ENCODE measurements at places on chromosomes 1 and 21.

DNA sequence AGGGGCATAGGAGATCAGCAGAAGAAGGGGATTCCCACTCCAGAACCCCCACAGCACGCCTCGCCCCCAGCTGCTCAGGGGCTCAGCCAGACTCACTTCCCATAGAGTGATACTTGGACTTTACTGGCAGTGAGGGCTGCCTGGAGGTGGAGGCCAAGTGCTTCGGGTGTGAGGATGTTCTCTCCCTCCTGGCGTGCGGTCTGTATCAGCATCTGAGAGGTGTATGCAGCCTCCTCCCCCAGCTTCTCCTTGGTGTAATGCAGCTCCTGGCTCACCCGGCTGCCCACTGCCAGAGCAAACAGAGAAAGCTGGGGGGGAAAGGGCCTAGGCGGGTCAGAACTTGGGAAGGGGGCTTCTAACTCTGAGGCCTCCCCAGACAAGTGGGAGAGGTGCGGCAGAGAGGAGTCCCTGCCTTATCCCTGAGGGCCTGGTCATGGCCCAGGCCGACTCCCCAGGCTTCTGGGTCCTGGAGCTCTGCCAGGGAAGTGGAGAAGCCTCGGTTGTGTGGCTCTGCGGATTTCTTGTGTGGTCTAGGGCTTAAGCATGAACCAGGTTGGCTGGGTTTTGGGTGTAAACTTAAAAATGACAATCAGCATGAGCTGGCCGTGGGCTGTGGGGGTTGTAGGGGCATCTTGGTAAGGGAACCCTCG lies 10.9 kb downstream of the PTCH2 start:
- DNase-seq, result no peak

GRCh38 chr1:180672505-180672904 lies 40.7 kb downstream of the XPR1 start:
- no peak for DNase-seq

DNA sequence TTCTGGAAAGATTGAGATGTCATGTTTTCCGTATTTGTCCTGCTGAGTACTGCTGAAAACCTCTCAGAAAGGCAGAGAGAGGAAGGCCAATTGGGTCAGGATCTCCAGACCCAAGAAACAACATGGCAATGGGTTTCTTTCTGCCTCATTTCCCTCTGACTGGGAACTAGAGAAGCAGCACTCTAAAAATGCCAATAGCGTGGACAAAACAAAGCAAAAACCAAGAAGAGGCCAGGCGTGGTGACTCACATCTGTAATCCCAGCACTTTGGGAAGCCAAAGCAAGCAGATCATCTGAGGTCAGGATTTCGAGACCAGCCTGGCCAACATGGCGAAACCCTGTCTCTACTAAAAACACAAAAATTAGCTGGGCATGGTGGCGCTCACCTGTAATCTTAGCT lies 18.3 kb downstream of the TNFRSF9 start:
- no peak for DNase-seq

GRCh38 chr1:58585166-58585565 lies 8.1 kb upstream of the TACSTD2 start:
- no peak for DNase-seq

DNA sequence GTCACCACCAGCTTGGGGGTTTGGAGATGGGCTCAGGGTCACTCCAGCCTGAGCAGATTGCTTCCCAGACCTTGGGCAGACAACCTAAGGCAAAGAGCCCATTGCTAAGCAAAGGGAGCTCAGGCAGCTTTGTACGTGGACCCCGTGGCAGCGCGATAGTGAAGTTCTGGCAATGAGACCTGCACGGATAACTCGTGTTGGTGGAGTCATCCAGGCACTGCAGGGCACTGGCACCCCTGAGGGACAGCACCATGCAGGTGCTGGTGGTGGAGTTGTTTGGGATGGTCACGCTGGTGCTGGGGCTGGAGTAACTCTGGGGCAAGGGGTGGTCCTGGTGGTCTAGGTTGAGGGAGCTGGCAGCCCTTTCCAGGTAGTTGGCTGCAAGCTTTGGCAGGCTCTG lies 13.6 kb upstream of the HSPG2 start:
- no peak for DNase-seq

DNA sequence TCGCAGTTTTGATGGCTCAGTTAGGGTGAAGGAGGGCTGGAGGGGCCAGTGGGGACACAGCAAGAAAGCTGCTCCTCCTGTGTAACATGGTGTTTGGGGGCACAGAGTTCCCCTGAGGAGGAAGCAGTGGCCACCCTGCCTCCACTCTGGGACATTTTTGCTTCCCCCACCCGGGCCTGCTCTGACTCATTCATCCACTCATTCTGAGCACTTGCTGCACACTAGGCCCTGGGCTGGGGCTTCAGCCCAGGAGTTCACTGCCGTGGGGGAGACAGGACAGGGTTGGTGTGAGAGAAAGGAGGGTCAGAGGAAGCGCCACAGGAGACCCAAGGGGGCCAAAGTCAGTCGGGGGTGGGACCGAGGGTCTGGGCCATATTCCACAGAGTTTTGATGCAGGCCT lies 41.4 kb upstream of the ACOT11 start:
- DNase-seq, result no peak

DNA sequence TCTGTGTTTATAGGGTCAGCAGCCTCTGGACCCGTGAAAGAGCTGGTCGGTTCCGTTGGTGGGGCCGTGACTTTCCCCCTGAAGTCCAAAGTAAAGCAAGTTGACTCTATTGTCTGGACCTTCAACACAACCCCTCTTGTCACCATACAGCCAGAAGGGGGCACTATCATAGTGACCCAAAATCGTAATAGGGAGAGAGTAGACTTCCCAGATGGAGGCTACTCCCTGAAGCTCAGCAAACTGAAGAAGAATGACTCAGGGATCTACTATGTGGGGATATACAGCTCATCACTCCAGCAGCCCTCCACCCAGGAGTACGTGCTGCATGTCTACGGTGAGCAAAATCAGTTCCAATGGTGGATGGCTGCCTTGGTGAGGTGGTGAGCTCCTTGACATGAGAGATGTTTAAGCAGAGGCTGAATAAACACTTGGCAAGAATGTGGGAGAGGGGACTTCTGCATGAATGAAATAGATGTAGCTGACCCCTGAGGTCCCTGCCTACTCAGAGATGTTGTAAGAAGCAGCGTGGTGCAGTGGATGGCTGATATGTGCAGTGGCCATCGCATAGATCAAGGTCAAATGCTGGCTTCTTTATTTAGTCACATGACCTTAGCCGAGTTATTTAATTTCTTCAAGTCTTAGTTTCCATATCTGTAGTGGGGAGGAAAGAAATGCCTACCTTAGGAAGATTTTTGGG lies 9.3 kb downstream of the SLAMF7 start:
- DNase-seq, result no peak

DNA sequence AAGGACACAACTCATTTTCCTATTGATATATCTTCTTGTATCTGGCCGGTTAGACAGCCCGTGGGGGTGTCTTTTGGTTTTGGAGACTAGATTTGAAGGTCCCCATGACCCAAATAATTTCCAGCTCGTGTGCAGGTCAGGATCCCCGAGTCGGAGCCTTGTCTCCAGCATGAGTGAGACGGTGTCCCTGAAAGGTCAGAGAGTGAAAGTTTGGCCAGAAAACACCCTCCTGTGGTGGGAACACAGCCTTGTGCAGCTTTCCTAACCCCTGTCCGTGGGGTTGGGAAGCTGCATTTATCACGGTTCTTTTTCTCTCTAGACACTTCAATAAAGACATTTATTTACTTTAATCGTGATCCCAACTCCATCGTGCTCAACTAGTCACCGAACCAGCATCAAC lies 17.6 kb downstream of the COQ8A start:
- DNase-seq, result no peak

DNA sequence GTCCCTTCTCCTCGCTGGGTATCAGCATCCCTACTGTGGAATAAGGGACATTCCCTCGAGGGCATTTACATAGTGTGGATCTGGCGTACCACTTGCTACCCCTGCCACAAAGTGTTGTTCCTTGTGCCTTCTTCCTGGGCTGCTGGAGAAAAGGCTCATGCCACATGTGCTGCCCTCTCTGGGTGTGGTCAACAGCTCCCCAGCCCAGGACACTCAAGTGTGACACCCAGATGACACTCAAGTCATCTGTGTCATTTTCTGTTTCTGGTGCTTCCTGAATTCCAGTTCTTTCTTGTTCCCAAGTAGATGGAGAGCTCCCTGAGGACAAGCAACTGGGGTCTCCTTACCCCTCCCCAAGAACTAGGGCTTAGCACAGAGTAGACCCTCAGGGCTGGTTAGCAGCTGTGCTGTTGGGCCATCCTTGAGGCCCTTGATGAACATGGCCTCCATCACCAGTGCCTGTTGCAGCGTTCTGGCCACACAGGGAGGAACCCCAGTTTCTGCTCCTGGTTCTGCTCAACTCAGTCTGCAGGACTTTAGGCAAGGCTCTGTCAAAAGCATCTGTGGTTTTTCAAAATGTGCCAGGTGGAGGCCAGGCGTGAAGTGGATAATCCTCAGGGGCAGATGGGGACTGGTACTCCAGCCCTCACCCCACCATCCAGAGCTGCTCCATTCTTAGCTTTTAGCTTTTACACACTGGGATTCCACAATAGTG lies 49.0 kb upstream of the CLIC4 start:
- DNase-seq, result no peak

GRCh38 chr1:22210636-22211035 lies 67.7 kb upstream of the WNT4 start:
- no peak for DNase-seq

GRCh38 chr1:151574575-151575529 lies 34.7 kb downstream of the TUFT1 start:
- no peak for DNase-seq

DNA sequence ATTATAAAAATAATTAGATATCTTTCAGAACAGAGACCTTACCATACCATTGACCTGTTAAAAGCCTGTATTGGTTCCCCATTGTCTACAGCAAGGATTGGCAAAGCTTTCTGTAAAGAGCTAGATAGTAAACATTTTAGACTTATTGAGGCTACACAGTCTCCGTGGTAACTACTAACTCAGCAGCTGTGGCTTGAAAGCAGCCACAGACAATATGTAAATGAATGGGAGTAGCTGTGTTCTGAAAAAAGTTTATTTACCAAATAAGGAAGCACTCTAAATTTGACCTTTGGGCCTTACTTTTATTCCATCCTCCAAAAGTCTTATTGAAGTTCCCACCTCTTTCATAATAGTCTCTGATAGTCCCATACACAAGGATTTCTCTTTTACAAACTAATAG lies 39.7 kb downstream of the NUP210L start:
- no peak for DNase-seq

DNA sequence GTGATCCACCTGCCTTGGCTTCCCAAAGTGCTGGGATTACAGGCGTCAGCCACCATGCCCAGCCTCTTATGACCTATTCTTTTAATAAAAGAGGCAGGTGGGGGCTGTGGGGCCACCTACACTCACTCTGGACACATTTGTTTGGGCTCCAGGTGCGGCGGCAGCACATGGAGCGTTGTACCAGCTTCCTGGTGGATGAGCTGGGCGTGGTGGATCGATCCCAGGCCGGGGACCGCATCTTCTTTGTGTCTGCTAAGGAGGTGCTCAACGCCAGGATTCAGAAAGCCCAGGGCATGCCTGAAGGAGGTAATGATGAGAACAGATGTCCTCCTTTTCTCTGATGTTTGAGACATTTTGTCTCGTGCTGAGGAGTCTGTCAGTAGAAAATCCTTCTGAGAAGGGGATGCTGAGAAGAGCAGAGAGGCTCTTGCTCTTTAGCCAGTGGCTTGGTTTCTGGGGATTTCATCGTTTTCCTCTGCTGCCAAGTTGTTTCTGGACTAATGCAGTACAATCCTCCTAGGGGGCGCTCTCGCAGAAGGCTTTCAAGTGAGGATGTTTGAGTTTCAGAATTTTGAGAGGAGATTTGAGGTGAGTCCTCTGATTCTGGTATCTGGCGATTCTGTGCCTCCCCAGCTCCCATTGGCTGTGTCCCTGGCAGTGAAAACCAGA lies 17.9 kb upstream of the MIIP start:
- peak; percentile 77 for DNase-seq

DNA sequence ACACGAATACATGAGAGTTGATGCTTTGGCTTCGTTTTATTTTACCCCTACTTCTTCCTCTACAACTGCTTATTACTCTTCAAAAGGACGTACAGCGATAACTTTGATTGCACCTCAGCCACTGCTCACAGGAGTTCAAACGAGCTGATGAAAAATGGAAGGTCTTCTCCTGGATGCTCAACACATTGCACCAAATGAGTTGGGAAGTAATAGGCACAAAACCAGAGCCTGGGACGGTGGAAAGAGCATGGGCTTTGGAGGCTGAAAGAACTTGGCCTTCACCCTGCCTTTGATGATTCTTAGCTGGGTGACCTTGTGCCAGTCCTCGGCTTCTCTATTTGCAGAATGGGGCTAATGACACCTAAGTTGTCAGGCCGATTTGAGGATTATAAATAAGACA lies 4.8 kb downstream of the CD53 start:
- no peak for DNase-seq

- DNase-seq, result no peak
Observed at GRCh38 chr21:27206368-27206982, 239.6 kb upstream of the ADAMTS5 start.

DNA sequence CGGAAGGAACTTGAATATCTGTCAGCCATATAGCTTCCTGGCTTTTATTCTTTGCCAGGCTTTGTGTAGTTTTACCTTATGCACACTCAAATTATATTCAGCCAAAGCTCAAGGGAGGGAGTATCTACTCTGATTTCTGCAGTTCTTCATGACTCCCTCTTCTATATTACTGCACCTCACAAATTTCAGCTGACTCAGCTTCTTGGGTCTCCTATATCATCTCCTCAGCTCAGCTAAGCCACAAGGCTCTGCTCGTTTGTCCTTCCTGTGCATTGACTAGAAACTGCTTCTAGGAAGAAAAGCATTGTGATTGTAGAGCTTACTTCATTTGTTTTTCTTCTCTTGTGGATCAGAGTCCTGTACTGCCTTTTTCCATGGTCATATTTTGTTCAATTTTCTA lies 37.4 kb downstream of the BTBD8 start:
- no peak for DNase-seq

- DNase-seq, result no peak
Observed at GRCh38 chr21:16308269-16308668, 578.5 kb downstream of the USP25 start.

Measured in glutamatergic neuron (in vitro differentiated cells).